ENCODE measurements at places on chromosomes 12 and 14.

DNA sequence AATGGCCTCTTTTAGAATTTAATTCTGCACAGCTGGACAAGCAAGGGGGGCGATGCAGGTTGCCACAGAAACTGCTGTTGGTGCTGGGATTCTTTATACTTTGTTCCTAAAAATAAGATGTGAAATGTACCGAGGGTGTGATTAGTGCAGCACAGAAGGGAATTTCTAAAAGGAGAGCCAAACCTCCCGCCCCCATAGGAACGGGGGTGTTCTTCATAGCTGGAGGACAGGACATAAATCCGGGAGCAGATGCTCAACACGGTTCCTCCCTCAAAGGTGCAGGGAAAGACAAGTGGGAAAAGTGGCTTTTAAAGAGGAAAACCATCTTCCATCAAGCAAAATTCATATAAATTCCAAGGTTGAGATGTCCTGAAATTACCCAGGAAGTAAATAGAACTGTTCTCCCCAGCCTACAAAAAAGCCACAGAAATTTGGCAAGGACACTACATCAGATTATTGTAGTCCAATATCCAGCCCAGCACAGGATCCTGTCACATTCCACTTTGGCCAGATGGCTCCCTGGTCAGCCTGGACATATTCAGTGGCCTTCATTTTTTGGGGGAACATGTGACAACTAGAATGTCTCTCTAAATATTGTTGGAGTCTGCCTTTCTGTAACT is 51.4 kb upstream of the TMX1 start:
- DNase-seq, result no peak

DNA sequence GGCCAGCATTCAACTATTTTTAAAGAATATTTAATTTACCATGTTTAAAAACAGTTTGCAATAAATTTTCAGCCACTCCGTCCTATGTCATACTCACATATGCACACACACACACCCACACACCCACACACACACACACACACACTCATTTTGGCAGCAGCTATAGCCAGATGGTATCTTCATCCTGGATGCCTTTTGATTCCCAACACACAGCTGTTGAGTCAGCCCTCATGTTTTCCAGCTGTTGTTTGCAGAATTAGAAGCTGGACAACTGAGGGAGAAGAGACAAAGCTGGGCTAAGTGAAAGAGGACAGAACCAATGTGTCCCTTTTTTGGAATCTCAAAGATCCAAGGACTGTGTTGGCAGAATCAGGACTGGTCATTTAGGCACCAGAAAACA is 80.0 kb upstream of the EGLN3 start:
- no peak for DNase-seq

DNA sequence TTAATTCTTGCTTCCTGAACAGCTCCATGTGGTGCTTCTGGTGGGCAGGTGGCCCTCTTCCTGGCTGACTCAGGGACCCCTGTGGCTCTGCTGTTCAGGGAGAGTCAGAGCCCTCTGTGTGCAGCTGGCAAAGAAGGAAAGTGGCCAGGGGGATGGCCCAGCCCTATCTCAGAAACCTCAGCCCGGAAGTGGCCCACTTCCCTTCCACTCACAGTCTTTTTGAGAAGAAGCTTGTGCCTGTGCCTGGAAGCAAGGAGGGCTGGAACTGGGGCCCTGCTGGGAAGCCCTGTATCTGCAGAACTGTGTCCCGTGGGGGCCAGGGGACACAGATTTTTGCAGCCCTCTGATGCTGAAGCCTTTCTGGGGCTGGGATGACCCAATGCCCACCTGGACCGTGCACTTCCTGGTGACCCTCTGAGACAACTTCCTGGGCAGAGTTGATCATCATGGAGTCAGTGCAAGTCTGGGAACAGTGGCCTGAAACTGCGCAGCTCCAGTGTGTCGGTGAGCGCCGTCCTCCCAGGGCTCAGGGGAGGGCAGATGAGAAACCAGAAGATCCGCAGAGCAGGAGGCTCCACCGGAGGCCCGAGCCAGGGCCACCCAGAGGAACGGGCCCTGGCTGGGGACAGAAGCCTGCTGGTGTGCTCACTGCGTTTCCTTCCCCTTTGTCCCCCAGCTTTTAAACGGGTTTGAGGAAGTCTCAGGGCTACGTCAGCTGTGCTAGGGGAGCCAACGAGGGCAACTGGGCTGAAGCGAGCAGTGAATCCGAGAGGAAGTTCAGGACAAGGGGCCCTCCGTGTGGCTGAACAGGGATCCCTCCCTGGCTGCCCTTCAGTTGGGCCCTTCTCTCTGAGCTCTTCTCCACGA is 217.4 kb upstream of the RTL1 start:
- DNase-seq, result peak; percentile 88

- peak; percentile 70 for DNase-seq
Measured at GRCh38 chr14:68658943-68659931, 133.6 kb downstream of the ZFP36L1 start.

DNA sequence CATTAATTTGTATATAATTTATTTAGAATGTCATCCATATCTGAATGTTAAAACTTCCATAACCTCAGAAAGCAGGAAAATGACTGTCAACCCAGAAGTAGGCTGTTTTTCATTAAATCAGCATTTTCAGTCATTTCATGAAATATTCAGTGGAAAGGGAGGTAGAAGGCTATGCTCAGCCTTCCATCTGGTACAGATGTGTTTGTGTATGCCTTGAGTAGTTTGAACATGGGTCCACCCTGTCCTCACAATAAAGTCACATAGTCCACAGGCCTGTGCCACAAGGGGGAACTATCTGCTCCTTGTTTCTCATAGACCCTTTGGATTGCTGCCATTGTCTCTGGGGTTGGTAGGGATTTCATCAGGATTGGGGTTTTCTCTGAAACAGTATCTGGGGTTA is 9.1 kb downstream of the LACRT start:
- DNase-seq, result no peak

GRCh38 chr14:79631276-79631675 is 580.0 kb downstream of the DIO2 start:
- DNase-seq, result no peak

DNA sequence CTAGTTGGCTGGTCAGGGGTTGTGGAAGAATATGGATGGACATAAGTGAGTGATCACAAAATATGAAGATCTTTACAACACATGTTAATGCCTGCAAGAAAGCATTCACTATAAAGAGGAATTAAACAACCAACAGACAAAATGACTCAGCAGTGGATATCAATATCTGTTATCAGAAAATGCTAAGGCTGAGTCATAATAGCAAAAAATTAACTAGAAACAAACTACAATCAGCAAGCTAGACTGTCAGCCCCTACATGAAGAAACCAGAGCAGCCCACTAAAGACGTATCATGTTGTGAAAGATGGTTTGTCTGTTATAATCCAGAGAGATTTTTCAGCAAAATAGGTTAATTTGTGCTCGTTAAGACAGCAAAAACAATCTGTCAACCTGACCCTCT is 472.9 kb downstream of the NELL2 start:
- no peak for DNase-seq
